AG04449 (cell line): ENCODE measurements at places on chromosomes 2 and 18.

- peak; percentile 10 for DNase-seq
Observed at GRCh38 chr18:12336887-12337286, 28.8 kb downstream of the TUBB6 start.

- DNase-seq: no peak
Observed at GRCh38 chr2:233830111-233830802, 24.1 kb downstream of the HJURP start.

GRCh38 chr2:145119225-145119624, 599.3 kb upstream of the ZEB2 start:
- DNase-seq: no peak

DNA sequence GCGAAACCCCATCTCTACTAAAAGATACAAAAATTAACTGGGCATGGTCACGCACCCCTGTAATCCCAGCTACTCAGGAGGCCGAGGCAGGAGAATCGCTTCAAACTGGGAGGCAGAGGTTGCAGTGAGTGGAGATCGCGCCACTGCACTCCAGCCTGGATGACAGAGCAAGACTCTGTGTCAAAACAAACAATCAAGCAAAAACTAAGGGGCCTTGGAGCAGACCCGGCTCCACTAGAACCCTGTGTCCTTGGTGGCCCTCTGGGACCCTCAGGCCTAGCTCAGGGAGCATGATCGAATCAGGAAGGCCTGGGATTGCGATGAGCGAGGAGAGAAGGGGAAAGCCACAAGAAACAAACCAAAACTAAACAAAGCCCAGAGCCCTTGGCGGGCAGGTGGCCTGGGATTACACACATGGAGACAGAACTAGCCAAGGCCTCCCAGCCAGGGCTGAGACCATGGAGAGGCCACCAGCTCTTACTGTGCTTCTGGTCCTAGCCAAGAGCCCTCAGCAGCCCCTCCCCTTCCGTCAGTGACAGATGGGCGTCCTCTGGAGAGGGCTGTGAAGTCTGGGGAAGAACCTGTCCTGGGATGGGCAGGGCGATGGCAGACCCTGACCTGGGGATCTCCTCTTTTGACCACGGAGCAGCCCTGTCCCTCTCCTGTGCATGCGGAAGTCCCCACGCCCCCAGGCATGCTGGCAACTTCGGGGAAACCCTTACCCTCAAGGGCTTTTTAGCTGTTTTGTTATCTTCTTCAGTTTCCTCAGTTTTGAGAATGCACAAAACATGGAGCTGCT, 27.4 kb upstream of the CATIP start:
- DNase-seq: no peak

GRCh38 chr2:124250433-124250832, 225.3 kb downstream of the CNTNAP5 start:
- no peak for DNase-seq

GRCh38 chr18:51561821-51562220, 364.3 kb upstream of the MEX3C start:
- no peak for DNase-seq

- no peak for DNase-seq
Observed at GRCh38 chr18:58756596-58757240, 85.5 kb downstream of the MALT1 start.

DNA sequence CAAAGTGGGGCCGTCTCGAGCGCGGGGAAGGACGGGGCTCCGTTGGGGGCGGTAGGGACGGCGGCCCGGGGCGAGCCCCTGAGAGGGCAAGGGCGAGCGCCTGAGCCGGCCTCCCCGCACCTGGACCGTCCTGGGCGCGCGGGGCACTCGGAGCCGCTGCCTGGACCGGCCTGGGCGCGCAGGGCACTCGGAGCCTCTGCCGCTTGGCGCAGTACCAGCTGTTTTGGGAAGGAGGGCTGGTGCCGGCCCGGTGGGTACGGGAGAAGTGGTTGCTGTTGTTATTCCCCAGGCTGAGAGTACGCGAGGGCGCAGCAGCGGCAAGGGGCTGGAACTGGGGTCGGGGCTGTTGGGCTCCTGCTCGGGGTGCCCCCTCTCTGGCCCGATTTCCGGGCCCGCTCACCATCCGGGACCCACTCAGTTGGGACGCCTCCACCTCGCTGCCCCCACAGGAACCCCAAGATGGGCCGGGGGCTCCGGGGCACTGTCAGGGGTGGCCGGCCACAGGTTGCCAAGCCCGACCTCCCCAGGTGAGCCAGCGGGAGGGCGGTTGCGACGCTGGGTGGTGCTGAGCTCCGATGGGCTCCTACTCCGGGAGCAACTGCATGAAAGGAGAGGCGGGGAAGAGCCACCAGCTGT, 579 bp downstream of the ARHGEF4 start:
- no peak for DNase-seq

DNA sequence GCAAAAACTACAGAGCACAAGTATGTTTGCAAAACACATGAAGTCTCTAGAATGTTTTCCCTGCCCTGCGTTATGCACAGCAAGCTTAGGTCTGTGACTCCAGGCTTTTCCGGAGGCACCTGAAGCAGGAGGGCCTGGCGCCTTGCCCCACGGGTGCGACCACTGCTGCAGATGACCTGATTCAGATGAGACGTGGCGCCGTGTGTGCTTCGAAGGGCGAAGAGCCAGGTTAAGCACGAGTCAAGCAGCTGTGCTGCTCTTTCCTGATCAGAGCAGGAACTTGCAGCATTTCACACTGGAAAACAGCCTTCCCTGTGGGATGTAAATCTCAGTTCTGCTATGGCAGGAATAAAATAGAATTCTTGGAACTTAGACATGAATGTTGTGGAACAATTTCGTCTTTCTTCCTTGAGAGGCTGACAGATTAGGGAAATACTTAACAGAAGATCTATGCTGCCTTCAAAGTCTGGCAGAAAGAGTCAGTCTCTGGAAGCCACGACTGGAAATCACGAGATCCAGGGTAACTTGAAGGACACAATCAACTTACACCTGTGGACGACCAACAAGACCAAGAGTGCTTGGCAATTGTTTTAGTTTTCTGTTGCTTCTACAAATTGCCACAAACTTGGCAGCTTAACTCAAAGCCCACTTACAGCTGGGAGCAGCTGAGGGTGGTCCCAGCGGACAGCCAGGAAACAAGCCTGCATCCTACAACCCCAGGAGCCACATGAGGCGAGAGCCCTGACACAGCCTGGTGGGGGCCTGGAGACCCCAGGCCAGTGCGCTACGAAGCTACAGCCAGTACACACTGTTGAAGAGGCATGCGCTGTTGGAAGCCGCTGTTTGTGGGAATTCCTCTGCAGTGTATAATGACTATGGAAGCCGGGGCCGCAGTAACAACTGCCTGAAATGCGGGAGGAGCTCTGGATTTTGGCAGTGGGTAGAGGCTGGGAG, 42.9 kb downstream of the EIPR1 start:
- DNase-seq: no peak

DNA sequence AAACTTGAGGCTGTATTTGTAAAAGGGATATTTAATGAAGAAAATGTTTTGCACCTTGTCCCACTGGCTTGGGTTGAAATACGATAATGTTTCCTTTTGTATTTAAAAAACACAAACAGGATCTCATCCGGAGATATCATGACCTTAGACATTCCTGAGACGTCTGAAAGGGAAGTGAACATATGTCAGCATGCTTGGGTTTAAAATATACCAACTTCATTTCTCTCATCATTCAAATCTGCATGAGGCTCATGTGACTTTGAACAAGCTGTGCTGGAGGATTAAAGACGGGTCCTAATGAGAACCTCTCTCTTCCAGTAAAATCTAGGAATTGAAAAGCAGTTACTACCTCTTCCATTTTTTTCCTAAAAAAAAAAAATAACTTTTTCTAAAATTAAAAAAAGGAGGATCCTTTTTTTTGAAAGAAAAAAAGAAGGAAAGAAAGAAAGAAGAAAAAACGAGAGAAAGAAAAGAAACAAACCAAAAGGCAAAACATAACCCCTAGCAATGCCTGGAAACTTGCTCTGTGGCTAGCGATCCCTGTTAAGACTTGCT, 106.8 kb upstream of the ZFP36L2 start:
- DNase-seq: no peak

- DNase-seq: no peak
Observed at GRCh38 chr2:128421861-128422311, 103.2 kb upstream of the HS6ST1 start.

DNA sequence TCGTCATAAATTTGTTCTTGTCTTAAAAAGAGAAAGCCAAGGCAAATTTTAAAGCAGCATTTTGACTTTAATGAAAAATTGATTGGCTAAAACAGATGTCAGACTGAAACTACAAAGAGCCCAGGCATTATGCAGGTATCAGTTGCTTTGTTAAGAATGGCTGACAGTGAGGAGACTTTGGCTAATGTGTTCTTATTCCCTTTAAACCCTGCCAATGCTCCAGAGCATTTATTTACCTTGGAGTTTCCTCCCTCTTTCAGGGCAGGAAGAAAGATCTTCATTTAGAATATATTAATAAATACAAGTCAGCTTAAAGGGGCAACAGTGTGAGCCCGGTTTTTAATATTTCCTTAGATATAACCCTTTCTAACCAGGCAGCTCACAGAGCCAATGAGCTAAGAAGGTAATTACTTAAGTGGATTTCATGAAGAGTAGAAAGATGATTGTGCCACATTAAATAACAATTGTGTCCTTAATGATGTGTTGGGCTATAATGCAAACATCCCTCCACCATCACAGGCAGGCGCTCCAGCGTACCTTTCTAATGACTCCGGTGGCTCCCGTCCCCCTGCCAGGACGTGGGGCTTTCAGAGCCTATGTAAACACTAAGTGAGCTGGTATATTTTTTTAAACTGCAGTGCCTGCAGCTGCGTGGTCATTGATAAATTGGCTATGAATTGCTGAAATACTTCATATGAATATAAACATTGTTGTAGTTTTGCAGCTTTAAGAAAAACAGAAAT, 349.4 kb upstream of the POU3F3 start:
- DNase-seq: no peak

GRCh38 chr2:54604871-54605270, 118.6 kb upstream of the EML6 start:
- DNase-seq: no peak

DNA sequence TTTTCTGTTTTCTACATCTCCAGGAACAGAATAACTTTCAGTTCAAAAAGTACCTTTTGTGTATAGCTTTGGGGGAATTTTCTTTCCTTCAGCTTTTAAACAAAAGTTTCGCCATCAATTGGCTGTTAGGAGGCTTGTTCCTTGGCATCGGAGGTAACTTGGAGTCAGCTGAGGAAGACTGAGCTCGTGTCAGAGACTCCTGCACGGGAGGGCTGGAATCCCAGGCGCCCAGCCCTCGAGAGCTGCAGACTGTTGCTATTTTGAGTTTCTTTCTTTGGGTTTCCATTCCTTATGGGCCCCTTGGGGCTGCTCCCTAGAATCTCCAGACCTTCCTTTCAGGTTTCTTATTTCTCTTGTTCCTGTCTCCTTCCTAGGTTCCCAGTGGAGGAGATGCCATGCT, 8.1 kb downstream of the EMILIN2 start:
- no peak for DNase-seq

DNA sequence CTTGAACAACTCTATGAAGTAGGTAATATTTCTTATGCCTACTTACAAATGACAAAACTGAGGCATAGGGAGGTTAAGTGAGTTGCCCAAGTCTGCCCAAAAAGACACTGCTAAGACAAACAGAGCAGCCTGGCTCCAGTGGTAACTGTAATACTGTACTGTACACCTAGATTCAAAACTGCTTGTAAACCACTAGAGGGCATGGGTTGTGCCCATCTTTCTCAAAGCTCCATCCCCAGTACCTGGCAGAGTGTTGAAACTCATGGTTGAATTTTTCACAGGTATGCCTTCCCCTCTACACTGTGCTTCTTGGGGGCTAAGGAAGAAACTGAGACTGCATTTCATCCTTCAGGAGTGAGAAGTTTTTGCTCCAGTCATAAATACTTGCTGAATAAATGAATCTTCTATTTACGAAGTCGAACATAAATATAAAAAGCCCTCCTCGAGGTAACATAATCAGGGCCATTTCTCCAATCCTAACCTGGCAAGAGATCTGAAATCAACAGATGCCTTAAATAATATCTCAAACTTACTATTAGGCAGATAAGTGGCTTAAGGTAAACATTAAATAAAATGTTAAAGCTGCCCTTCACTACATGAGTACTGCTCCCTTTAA, 2.0 kb downstream of the PPP4R1 start:
- no peak for DNase-seq

GRCh38 chr2:65045651-65046050, 10.6 kb upstream of the CEP68 start:
- DNase-seq: no peak

GRCh38 chr18:7677424-7677823, 110.3 kb downstream of the PTPRM start:
- no peak for DNase-seq

GRCh38 chr2:149606251-149606811, 18.8 kb upstream of the MMADHC start:
- no peak for DNase-seq

- DNase-seq: peak; percentile 31
Observed at GRCh38 chr2:198314559-198315153, 510.3 kb downstream of the PLCL1 start.

DNA sequence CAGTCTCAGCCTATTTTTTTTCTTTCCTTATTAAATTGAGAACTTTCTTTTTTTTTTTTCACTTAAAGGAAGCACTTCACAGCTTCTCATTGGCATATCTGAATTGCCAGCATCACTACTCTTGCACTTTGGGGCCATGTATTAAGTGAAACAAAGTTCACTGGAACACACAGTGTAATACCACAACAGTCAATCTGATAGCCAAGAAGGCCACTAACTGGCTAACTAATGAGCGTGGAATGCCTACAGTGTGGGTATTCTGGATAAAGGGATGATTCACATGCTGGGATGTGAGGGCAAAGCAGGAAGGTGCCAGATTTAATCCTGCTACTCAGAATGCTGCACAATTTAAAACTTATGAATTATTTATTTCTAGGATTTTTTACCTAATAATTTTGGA, 11.7 kb upstream of the C18orf63 start:
- no peak for DNase-seq

- peak; percentile 23 for DNase-seq
Observed at GRCh38 chr2:157746234-157746950, 117.7 kb upstream of the ACVR1C start.

DNA sequence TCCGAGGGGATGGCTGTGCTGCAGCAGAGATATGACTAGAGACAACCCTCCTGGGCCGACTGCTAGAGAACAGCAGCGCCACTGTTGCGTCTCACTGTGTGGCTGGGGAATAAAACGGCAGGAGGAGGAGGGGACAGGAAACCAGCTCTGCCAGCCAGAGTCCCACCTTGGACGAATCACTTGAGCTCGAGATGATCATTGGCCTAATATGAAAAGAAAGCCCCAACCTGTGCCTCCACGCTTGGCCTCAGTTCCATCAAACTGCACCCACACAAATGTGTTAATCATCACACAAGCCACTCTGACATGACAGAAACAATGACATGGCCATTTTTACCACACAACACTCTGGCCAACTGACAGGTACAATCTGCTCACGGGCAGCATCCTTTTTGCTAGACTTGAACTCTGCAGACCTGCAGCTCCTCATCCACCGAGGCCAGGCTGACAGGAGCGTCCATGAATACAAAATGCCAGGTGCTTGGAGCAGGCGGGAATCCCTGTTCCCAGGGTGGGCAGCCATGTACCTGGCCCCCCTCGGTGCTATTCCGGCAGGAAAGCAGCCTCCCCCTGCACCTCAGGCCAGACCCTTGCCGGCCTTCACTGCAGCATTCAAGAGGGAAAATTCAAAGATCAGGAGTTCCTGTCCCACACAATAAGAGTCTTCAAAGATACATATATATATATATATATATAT, 52.3 kb downstream of the PARD6G start:
- no peak for DNase-seq

- DNase-seq: no peak
Observed at GRCh38 chr2:860259-860855, 90.3 kb upstream of the SNTG2 start.
